RWPE2 (cell line): ENCODE measurements at places on chromosomes 11 and 22.
A peak's percentile ranks its signal among the peaks of the same experiment; 100 is the strongest.

DNA sequence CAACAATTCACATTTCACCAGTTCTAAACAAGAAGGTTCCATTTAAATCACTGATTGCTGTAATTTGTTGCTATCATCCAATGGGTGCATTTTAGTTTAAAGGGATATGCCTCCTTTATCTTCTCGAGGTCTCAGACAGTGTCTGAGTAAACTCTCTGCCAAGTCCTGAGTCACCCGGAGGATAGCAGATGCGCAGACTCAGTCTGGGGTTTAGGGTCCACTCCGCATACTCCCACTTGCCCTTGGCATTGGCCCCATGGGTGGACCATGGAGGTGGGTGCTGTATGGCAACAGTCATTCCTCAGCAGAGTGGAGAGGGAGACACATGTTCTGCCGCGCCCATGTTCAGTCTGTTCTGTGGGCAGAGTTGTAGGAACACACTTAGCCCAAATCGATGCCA lies 65.4 kb upstream of the CRTAM start:
- H3K4me1 ChIP-seq: peaks cover 8% of the 10 kb centered on the region
- H3K36me3 ChIP-seq: no peaks in the 10 kb centered on the region; the same call in 1 of the 2 replicates
- no peaks in the 10 kb centered on the region for H3K27me3 ChIP-seq
- H3K27ac ChIP-seq: no peak overlapping the region
- H3K4me3 ChIP-seq: no peak overlapping the region
- no peak for DNase-seq

DNA sequence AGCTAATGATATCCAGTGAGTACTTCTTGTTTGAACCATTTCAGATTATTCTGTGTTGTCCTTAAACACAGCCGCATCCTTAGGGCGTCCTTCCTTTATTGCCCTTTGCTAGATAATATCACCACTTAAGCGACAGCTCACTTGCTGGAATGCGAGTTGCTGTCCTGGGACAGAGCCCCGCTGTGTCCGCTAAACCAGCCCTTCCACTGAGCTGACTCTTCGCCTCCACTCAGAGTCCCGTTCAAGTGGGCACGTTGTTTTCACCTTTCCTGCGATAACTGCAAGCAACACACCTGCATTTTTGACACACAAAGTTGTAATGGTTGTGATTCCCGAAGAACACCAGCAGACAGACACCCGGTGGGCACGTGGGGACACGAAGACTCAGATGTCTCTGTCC lies 140.0 kb downstream of the TBC1D22A start:
- no peak overlapping the region for H3K4me3 ChIP-seq
- no peaks in the 10 kb centered on the region for H3K4me1 ChIP-seq
- no peak overlapping the region for H3K27ac ChIP-seq
- DNase-seq: no peak
- no peaks in the 10 kb centered on the region for H3K27me3 ChIP-seq

DNA sequence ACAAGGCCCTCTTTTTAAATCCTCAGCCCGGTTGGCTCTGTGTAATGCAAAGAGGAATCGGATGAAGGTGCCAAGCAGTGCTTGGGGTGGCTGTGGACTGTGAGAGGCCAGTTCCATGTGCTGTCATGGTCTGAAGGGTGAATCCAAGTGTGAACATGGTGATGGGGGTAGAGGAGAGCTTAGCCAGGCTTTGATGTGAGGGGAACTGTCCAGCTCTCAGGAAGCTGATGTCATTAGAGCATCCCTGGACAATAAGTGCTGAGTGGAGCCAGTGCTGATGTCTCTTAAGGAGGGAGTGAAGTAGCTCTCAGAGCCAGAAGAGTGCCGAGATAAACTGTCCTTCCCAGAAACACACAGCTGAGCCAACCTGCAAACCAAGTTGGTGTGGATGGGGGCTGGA lies 53.6 kb downstream of the NAV2 start:
- no peaks in the 10 kb centered on the region for H3K4me1 ChIP-seq
- no peak for DNase-seq
- H3K36me3 ChIP-seq: no peaks in the 10 kb centered on the region
- H3K27me3 ChIP-seq: no peaks in the 10 kb centered on the region
- H3K4me3 ChIP-seq: no peak overlapping the region
- no peak overlapping the region for H3K27ac ChIP-seq

DNA sequence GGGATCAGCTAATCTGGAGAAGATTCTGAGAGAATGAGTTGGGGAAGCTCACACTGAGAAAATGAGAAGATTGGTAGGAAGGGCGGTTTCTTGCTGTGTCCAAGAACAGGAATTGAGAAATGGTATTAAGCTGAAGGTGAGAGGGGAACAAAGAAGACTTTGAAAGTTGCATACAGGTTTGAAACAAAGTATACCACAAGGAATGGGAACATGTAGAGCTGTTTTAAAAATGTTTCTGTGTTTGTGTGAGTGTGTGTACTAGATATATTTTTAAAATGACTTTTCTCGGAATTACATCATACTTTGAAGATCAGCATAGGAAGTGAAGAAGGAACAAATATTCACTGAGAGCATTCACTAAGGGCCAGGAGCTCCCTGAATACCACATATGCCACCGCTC lies 24.4 kb upstream of the IZUMO1R start:
- H3K4me1 ChIP-seq: no peaks in the 10 kb centered on the region
- DNase-seq: no peak
- H3K27me3 ChIP-seq: no peaks in the 10 kb centered on the region
- no peak overlapping the region for H3K4me3 ChIP-seq
- H3K27ac ChIP-seq: no peak overlapping the region
- H3K36me3 ChIP-seq: no peaks in the 10 kb centered on the region

DNA sequence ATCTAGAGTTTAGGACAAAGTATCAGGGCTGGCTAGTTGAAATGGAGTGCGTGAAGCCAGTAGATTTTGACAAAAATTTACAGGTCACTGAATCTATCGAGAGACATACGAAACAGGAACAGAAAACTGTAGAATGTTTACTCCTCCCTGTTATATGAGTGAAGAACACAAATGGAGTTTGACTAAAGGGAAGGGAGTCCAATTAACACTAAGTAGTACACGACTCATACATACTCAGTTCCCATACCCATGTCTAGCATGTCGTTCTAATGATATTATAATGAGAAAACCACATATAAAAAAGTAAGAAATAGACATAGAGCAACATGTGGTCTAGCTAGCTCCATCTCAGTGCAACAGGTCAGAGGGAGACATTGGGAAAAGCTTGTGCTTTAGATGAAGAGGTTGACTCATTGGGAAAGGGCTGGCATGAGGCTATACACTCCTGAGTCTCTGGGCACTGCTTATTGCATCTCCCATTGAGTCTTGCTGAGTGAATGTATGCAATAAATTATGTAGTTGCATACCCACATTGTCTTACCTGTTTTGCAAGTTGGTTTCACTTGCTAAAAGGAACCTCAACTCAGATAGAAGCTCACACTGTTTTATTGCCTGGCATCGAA lies 43.5 kb downstream of the CD44 start:
- peaks cover 26% of the 10 kb centered on the region for H3K4me1 ChIP-seq
- H3K4me3 ChIP-seq: no peak overlapping the region
- peaks cover 96% of the 10 kb centered on the region for H3K36me3 ChIP-seq
- no peaks in the 10 kb centered on the region for H3K27me3 ChIP-seq

GRCh38 chr22:48850658-48851287 lies 976.9 kb downstream of the BRD1 start:
- DNase-seq: no peak
- H3K27me3 ChIP-seq: no peaks in the 10 kb centered on the region
- no peaks in the 10 kb centered on the region for H3K36me3 ChIP-seq
- no peak overlapping the region for H3K4me3 ChIP-seq

- no peak overlapping the region for H3K4me3 ChIP-seq
- no peak overlapping the region for H3K27ac ChIP-seq
- no peak for DNase-seq
- no peaks in the 10 kb centered on the region for H3K4me1 ChIP-seq
- no peaks in the 10 kb centered on the region for H3K27me3 ChIP-seq
Observed at GRCh38 chr22:46977656-46978343, 215.3 kb downstream of the TBC1D22A start.

- H3K4me3 ChIP-seq: no peak overlapping the region
- no peak for DNase-seq
Observed at GRCh38 chr11:61775606-61776554, 16.5 kb downstream of the TMEM258 start.

DNA sequence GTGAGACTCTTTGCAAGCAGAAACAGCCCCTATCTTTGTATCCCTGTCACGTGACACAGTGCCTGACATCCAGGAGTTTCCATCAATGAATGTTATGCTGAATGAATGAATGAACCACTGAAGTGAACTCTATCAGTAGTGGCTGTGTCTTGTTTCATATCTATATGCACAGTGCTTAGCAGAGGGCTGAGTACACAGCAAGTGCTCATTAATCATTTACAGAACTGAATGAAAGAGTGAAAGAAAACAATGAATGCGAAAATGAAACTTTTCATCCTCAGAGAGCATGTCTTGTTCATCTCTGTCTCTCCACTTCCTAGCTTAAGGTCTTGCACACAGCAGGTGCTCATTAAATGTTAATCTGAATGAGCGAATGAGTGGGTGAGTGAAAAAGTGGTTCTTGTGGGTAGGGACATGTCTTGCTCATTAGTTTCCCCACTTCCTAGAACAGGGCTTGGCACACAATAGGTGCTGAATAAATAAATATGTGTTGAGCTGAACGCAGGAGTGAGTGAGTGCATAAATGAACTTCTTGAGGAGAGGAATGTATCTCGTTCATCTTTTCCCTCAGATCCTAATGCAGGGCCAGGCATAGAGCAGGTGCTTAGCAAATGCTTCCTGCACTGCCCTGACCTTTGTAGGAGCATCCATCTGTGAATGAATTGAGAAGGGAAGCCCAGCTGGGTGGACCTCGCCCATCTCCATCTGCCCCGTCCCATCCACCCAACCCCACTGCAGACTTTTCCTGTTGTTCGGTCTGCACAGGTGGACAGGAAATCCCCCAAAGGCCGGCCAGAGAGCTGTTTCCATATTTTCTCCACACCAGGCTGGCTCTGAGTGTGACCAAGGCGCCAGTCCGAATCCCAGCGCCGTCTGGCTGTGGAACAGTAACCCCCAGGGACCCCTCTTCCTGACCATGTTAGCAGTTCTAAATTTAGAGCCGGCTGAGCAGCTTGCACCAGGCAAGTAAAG lies 113.4 kb upstream of the CRYBB3 start:
- no peak overlapping the region for H3K27ac ChIP-seq
- no peaks in the 10 kb centered on the region; the same call in 1 of the 2 replicates for H3K36me3 ChIP-seq
- H3K4me1 ChIP-seq: no peaks in the 10 kb centered on the region
- no peak overlapping the region for H3K4me3 ChIP-seq
- H3K27me3 ChIP-seq: no peaks in the 10 kb centered on the region

- H3K4me3 ChIP-seq: no peak overlapping the region
- no peaks in the 10 kb centered on the region for H3K27me3 ChIP-seq
- H3K27ac ChIP-seq: no peak overlapping the region
Observed at GRCh38 chr11:59180907-59181306, 9.0 kb downstream of the DTX4 start.

DNA sequence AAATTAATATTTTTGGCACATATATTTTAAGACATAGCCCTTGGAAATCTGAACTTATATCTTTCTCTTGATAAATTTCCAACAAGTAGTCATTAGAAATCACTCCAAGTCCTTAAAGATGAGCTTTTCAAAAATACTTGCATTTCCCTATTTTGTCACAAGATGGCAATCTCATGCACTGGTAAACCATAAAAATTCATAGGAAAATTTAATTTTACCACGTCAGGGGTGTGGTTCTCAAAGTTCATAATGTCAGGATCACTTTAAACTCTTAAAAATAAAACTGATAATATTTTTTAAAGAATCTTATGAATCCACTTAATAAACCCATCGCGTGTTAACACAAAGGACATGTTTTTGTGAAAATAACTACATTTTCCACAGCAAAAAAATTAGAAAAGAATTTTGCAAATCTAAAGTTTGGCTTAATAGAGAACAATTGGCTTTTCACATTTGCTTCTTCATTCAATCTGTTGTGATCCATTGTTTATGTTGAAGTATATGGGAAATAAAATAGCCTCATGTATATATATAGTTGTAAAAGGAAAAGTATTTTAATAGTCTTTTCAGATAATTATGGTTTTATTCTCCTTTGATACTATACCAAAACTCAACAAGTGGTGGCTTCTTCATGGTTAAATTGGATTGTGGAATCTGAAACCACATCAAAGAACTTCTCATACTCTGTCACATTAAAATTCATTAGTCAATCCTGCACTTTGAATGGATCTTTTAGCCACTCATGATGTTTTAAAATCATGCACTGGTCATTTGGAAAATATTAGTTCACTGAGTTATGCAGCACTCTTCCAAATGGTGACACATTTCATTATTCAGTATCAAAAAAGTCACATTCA lies 169.1 kb downstream of the CADM1 start:
- peaks cover 2% of the 10 kb centered on the region for H3K27me3 ChIP-seq
- DNase-seq: no peak
- H3K27ac ChIP-seq: no peak overlapping the region
- H3K4me1 ChIP-seq: no peaks in the 10 kb centered on the region
- no peak overlapping the region for H3K4me3 ChIP-seq

DNA sequence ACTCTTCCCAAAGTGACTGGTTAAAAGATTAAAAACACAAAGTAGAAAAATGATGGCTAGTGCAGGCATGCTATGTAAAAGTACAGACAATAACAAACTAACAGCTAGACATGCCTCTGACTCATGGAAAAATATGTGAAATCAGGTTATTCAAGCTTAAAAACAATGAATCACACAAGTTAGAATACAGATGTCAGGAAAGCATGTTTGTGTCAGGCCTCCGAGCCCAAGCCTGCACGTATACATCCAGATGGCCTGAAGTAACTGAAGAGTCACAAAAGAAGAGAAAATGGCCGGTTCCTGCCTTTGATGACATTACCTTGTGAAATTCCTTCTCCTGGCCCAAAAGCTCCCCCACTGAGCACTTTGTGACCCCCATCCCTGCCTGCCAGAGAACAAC lies 110.1 kb downstream of the NOX4 start:
- H3K4me3 ChIP-seq: no peak overlapping the region
- peak overlapping the region; percentile 99 for H3K27ac ChIP-seq
- no peaks in the 10 kb centered on the region for H3K36me3 ChIP-seq
- peaks cover 33% of the 10 kb centered on the region for H3K4me1 ChIP-seq
- DNase-seq: peak; percentile 77
- H3K27me3 ChIP-seq: no peaks in the 10 kb centered on the region

DNA sequence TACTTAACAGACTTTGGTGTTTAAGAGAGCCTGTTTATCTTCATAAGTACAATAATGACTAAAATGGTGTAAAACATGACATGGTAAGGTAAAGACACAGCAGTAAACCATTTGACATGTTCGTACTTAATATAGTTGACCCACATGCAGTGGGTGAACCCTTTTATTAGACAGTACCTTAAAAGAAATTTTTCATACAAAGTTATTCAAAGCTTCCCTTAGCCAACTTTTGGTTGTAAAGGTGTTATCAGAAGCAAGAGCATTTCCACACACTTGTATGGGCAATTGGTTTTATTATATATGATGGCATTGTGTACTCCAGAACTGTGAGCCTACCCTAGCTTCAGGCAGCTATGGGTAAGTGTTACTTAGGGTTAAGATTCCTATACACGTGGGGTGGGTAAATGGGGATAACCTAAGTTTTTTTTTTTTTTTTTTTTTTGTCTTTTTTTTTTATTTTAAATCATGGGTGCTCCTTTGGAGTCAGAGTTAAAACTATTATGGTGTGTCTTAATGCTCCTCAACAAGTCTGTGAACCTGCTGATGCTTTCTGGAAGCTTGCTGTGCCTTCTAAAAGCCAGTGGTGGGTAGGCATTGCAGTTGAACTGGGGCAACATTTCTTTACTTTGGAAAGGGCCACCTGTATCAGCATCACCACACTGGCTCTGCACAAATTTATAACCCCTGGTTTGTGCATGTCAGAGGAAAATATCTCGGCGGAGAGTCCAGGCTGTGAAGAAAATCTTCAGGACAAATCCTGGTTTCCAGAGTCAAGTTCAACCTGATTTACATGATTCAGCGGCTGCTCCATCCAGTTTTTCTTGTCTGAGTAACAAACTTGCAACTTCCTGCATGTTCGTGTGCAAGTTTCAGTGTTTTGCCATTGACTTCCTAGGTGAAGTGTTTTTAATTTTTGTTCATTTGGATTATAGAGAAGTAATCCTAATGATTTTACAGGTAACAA lies 3.3 kb downstream of the PCF11 start:
- H3K4me3 ChIP-seq: peak overlapping the region; percentile 80
- H3K27me3 ChIP-seq: no peaks in the 10 kb centered on the region
- no peak for DNase-seq
- H3K36me3 ChIP-seq: peaks cover 67% of the 10 kb centered on the region
